ENCODE measurements at places on chromosomes 6 and 20. TPM values are rescaled to one million over a fixed set of nuclear protein-coding genes. Genes with fewer than 3 reads are reported as not detected.
A peak's percentile ranks its signal among the peaks of the same experiment; 100 is the strongest.

DNA sequence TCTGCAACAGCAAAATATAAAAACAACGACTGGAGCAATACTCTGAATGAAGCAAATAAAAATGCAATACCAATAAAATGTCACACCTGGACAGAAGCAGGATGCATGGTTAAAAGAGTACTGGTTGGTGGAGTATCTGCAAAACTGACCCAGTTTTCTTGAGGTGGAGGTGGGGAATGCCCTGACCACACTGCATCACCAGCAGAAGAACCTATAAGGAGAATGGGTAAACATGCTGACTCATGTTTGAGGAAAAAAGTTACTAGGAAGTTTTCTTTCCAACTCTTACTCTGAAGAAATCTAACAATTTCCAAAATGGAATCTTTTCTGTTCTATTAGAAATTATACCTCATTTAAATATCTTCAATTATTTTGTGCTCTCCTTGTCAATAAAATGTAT, 43.6 kb downstream of the REPS1 start:
- DNase-seq: peak; percentile 40
- H3K27me3 ChIP-seq: no peaks in the 10 kb centered on the region
- peaks cover 18% of the 10 kb centered on the region for H3K4me1 ChIP-seq
- no peak overlapping the region for H3K27ac ChIP-seq

DNA sequence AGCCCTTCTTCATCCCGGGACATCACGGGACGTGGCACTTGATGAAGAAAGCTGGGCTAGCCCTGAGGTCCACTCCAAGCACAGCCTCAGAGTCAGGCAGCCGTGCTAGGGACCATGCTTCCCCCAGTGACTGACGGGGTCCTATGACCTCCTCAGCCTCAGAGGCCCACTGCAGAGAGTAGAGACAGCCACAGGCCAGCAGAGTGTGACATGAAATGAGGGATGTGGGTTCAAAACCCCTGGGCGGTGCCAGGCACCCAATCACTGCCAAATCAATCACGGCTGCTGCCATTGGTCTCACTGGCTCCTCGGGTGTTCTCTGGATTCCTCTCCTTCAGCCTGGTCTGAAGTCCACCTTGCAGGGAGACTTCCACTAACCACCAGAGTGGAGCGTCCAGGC, 197.7 kb upstream of the CDH4 start:
- H3K27ac ChIP-seq: no peak overlapping the region
- DNase-seq: no peak
- H3K36me3 ChIP-seq: no peaks in the 10 kb centered on the region
- H3K4me1 ChIP-seq: no peaks in the 10 kb centered on the region
- H3K27me3 ChIP-seq: no peaks in the 10 kb centered on the region
- H3K4me3 ChIP-seq: no peak overlapping the region

The CCDC28A gene
- 16.1 TPM for total RNA-seq

GRCh38 chr20:24871480-24872213, 77.4 kb upstream of the CST7 start:
- H3K4me3 ChIP-seq: no peak overlapping the region
- no peak overlapping the region for H3K27ac ChIP-seq
- DNase-seq: no peak
- no peaks in the 10 kb centered on the region for H3K4me1 ChIP-seq
- H3K27me3 ChIP-seq: no peaks in the 10 kb centered on the region

- no peak for DNase-seq
- no peak overlapping the region for H3K27ac ChIP-seq
- H3K27me3 ChIP-seq: no peaks in the 10 kb centered on the region
- peaks cover 16% of the 10 kb centered on the region for H3K4me1 ChIP-seq
- no peak overlapping the region for H3K4me3 ChIP-seq
Measured at GRCh38 chr20:17511401-17511800, 19.8 kb downstream of the BFSP1 start.

The TTLL9 gene
- total RNA-seq: not detected

GRCh38 chr20:37901654-37902503, 1.0 kb upstream of the VSTM2L start:
- no peak overlapping the region for H3K4me3 ChIP-seq
- H3K36me3 ChIP-seq: no peaks in the 10 kb centered on the region
- H3K27me3 ChIP-seq: peaks cover 22% of the 10 kb centered on the region
- no peaks in the 10 kb centered on the region for H3K4me1 ChIP-seq
- DNase-seq: no peak

The LBP gene
- not detected for total RNA-seq
